Cerebellum (tissue), 4 donors: ENCODE measurements at places on chromosomes 13 and 19.

- no peak for DNase-seq
These were observed 10.7 kb upstream of the KPTN start for GRCh38 chr19:47494729-47495128.

DNA sequence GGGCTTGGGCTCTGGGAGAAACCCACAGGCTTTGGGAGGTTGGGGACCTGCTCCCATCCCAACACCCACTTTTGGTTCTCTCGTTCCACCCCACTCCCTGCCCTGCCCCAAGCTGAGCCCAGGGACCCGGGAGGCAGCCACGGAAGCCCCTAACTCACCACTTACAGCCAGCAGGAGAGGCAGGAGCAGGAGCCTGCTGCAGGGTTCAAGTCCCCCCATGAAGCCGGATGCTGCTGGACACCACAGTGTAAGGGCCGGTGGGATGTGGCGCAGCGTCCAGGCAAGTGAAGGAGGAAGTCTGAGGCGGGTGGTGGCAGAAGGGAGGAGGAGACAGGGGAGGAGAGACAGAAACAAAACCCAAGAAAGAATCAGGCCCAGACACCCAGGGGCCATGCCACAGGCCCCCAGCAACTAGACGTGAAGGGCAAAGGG lies at the start of gene TYROBP:
Gene TYROBP, minus strand, starts transcription at position 286 of the 432 bp plus-strand sequence. Its CDS starts 67 bp downstream, at position 219.
- DNase-seq: no peak

DNA sequence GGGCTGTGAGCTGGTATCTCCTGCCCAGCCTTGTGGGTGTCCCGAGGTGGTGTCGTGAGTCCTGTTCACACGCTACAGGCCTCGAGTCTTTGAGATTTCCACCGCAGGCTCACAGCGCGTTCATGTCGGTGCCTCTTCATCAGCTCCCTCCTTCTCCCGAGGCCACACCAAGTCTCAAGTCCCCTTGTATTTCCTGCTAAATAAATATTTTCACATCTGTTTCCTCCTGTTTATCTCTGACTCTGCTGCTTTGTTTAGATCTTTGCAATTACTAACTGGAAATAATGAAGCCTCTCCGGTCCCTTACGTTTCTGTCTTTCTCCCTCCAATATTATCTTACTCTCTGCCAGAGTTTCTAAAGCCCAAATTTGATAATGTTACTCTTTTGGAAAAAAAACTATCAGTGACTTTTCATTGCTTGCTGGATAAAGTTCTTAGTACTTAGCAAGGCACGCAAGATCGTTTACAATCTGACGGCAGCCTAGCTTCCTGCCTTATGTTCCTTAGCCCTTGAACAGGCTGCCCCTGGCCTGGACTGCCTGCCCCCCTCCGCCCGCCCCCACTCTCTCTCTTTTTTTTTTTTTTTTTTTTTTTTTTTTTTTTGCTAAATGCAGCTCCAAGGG lies 130.5 kb upstream of the RNF113B start:
- no peak for DNase-seq

DNA sequence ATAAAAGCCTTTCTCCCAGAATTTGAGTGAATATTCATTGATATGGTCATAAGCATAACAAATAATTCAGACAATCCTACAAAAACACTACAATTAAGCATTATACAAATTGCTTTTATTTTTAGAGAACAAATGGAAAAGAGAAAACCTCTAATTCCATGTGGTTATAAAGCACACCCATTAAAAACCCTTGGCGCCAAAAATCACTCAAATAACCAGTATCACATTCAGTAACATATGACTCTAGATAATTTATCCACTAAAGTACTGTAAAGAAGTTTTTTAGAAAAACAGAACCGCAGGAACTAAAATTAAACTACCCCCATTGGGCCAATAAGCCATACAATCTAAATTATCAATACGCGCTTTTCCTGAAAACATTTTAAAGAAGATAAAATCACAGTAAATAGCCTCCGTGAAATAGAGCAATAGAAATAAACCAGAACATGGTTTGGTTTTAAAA lies 569 bp downstream of the LCP1 start:
- DNase-seq: no peak

- no peak for DNase-seq
These were observed 123.3 kb downstream of the RAB20 start for GRCh38 chr13:110438211-110438610.

GRCh38 chr19:38850976-38851621 lies 1.3 kb upstream of the HNRNPL start:
- peak; percentile 19 for DNase-seq

DNA sequence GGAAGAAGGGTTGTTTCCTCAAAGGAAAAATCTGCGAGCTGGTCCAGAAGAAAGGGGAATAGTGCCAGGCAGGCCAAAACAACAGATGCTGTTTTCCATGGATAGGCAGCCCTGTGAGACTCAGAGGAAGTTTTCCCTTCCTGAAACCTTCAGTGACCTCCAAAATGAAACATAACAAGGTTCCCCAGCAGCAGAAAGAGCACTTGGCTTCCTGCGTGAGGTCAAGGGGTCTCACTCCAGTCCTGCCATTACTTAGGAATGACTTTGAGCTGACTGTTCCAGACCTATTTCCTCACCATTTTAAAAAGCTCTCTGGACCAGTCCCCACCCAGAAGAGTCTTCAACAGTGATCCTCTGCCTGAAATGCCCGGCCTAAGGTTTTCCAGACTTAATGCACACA lies 104.6 kb upstream of the IPO5 start:
- DNase-seq: no peak

- DNase-seq: peak; percentile 85
These were observed 14.0 kb upstream of the ATP8B3 start for GRCh38 chr19:1825909-1826556.

- no peak for DNase-seq
These were observed 795 bp downstream of the MLLT1 start for GRCh38 chr19:6278740-6279619.
